ENCODE measurements at places on chromosomes 11 and 22.
A peak's percentile ranks its signal among the peaks of the same experiment; 100 is the strongest.

DNA sequence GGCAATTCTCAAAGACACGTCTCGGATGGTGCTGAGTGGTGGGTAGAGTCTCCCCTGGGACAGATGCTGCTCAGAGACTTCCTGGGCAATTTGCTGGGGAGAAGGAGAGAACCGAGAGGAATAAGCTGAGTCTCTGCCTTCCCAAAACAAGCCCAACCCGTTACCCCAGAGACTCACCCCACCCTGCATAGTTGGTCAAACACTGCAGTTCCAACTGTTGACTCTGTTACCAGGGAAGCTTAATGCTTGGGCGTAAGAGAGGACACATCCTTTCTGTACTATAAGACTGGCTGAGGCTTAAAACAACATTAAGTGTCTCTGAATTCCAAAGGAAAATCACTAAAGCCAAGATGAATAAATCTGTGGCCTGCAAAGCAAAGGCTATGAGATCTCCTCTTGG lies 68.1 kb downstream of the CCDC81 start:
- no peak for DNase-seq

DNA sequence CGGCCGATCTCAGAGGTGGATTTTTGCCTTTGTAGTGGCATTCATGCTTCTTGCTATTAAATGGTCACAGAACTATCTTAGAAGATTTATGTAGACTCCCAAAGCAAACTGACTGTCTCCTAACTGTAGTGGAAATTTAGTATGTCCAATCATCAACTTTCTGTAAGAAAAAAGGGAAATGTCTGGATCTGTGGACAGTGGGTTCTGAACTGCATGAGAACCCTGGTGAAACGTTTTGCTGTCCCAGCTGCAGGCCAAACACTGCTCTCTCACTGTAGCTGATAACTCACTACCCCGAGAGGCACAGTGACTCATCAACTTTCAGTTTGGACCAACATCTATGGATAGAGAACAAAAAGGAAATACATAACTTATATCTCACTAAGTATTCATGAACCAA lies 387.1 kb downstream of the SOX6 start:
- DNase-seq = peak; percentile 10

DNA sequence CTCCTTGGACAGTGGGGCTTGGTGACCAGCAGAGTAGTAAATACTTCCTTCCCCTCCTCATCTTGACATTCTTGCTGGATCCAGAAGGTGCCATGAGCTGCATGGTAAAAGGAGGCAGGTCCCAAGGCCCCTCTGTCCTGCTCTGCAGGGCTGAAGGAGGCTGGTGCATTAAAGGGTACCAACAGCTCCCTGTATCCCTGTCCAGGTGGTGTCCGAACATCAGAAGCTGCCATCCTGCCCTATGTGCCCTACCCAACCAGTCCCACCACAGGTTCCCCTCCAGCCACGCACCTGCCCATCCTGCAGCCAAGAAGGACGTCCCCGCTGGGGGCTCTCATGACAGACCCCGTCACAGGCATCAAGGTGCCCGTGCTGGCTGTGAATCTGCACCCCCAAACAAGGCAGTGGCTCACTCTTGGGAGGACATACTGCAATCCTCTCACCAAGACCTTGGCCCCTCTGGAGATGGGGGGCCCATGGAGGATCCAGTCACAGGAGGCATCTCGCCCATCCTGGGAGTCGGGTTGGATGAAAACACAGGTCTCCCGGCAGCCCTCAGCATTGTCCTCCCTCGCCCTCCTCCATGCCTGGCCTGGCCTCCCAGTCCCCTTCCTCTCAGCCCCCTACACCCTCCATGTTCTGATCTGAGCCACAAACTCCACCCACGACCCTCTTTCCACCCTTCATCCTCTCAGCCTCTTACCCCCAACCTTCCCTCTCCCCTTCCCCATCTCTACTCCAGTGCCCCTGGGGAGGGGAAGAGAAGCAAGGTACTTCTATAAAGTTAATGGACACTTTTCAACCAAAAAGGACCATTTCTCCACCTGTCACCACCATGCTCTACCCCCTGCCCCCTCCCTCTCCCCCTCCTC lies 55.1 kb downstream of the BTG4 start:
- DNase-seq = no peak

- DNase-seq = no peak
Measured at GRCh38 chr22:40414838-40415505, 44.6 kb downstream of the SGSM3 start.

- DNase-seq = no peak
Measured at GRCh38 chr22:18088825-18089568, 11.2 kb downstream of the PEX26 start.

DNA sequence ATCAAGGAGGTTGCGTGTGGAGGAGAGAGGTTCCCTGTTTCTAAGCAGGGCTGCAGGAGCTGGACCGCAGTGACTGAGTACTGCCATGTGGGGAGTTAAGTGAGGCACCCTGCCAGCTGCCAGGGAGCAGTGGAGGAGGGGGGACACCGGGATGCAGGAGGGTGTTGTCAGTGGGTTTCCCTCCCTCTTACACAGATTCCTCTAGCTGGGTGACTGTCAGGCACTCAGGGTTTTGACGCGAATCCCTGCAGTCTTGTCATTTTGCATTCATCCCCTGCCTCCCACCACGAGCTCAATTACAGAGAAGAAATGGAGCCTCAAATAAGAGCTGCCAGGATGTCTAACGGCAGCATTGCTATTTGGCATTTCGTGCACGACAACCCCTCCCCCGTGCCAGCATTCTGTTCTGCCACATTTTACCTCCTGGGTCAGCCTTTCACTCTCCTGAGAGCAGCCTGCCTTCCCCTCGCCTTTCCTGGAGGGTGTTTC lies 119.8 kb upstream of the SORL1-AS1 start:
- DNase-seq = peak; percentile 78

GRCh38 chr11:14411818-14412217 lies 52.8 kb upstream of the RRAS2 start:
- DNase-seq = no peak
